ENCODE measurements at places on chromosomes 6 and 20.
A peak's percentile ranks its signal among the peaks of the same experiment; 100 is the strongest.

GRCh38 chr6:151428093-151428735 lies 23.7 kb downstream of the RMND1 start:
- H3K4me1 ChIP-seq, result no peaks in the 10 kb centered on the region
- peaks cover 22% of the 10 kb centered on the region for H3K36me3 ChIP-seq
- no peaks in the 10 kb centered on the region for H3K27me3 ChIP-seq
- H3K27ac ChIP-seq, result no peak overlapping the region
- no peak for DNase-seq
- no peak overlapping the region for H3K4me3 ChIP-seq

DNA sequence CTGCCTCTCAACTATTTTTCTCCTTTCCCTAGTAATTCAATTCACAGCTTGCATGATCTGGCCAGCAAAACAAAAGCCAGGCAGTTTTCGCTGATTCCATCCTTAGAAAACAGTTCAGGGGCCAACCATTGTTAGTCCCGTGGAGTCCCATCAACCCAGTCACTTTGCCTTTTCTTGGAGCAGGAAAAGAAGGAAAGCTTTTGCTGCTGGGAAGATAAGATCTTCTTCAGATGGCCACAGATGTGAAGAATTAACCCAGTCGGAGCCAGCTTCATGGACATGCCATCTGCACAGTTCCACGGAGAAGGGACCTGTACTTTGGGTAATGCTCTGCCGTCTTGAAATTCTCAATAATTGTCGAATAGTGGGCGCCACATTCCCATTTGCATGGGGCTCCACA lies 76.9 kb upstream of the TSHZ2 start:
- no peak overlapping the region for H3K4me3 ChIP-seq
- DNase-seq, result no peak
- no peak overlapping the region for H3K27ac ChIP-seq
- no peaks in the 10 kb centered on the region for H3K36me3 ChIP-seq
- no peaks in the 10 kb centered on the region for H3K4me1 ChIP-seq
- H3K27me3 ChIP-seq, result no peaks in the 10 kb centered on the region

- no peak for DNase-seq
- H3K27me3 ChIP-seq, result no peaks in the 10 kb centered on the region
- H3K4me1 ChIP-seq, result peaks cover 13% of the 10 kb centered on the region
- H3K4me3 ChIP-seq, result no peak overlapping the region
Observed at GRCh38 chr20:48892891-48893290, 28.6 kb upstream of the ARFGEF2 start.

- H3K36me3 ChIP-seq, result no peaks in the 10 kb centered on the region
- no peak overlapping the region for H3K27ac ChIP-seq
- H3K27me3 ChIP-seq, result no peaks in the 10 kb centered on the region
Observed at GRCh38 chr6:156912431-156912830, 135.3 kb downstream of the ARID1B start.

- no peaks in the 10 kb centered on the region for H3K4me1 ChIP-seq
- no peaks in the 10 kb centered on the region for H3K27me3 ChIP-seq
- no peak for DNase-seq
- H3K4me3 ChIP-seq, result no peak overlapping the region
Observed at GRCh38 chr6:14743144-14743473, 502.8 kb upstream of the JARID2 start.

- peaks cover 23% of the 10 kb centered on the region for H3K4me1 ChIP-seq
- peak overlapping the region; percentile 64 for H3K4me3 ChIP-seq
- peak overlapping the region; percentile 24 for H3K27ac ChIP-seq
- DNase-seq, result no peak
- H3K27me3 ChIP-seq, result no peaks in the 10 kb centered on the region
Observed at GRCh38 chr6:11969092-11969491, 43.0 kb upstream of the HIVEP1 start.

GRCh38 chr20:33649201-33649681 lies 12.9 kb upstream of the C20orf144 start:
- H3K36me3 ChIP-seq, result peaks cover 15% of the 10 kb centered on the region
- H3K27me3 ChIP-seq, result no peaks in the 10 kb centered on the region
- H3K4me1 ChIP-seq, result peaks cover 15% of the 10 kb centered on the region
- DNase-seq, result no peak
- no peak overlapping the region for H3K4me3 ChIP-seq

GRCh38 chr6:87082160-87082721 lies 12.7 kb downstream of the CGA start:
- no peaks in the 10 kb centered on the region for H3K27me3 ChIP-seq
- no peaks in the 10 kb centered on the region for H3K4me1 ChIP-seq
- no peak overlapping the region for H3K27ac ChIP-seq
- no peaks in the 10 kb centered on the region for H3K36me3 ChIP-seq

DNA sequence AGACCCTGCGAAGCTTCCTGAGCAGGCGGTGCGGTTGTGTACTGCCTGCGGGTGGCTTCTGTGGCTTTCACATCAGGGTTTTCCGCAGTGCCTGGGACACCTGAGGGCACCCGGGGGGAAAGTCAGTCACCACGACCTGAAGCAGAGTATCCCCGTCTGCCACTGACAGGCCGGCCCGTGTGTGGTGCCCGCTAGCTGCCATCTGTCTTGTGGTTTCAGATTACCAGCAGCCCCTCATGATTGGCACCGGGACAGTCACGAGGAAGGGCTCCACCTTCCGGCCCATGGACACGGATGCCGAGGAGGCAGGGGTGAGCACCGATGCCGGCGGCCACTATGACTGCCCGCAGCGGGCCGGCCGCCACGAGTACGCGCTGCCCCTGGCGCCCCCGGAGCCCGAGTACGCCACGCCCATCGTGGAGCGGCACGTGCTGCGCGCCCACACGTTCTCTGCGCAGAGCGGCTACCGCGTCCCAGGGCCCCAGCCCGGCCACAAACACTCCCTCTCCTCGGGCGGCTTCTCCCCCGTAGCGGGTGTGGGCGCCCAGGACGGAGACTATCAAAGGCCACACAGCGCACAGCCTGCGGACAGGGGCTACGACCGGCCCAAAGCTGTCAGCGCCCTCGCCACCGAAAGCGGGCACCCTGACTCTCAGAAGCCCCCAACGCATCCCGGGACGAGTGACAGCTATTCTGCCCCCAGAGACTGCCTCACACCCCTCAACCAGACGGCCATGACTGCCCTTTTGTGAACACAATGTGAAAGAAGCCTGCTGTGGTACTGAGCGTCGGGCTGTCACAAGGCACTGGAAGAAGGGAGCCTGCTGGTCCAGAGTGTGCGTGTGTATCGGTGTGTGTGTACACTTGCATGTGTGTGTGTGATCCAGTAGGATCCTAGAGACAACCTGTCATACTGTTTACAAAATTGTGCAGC lies 54.4 kb downstream of the GOPC start:
- no peaks in the 10 kb centered on the region for H3K27me3 ChIP-seq
- peak overlapping the region; percentile 15 for H3K27ac ChIP-seq
- peak overlapping the region; percentile 71 for H3K4me3 ChIP-seq
- peak; percentile 23 for DNase-seq

- H3K4me1 ChIP-seq, result no peaks in the 10 kb centered on the region
- H3K36me3 ChIP-seq, result no peaks in the 10 kb centered on the region
- H3K4me3 ChIP-seq, result no peak overlapping the region
Observed at GRCh38 chr6:106122306-106122918, 36.3 kb downstream of the PRDM1 start.

DNA sequence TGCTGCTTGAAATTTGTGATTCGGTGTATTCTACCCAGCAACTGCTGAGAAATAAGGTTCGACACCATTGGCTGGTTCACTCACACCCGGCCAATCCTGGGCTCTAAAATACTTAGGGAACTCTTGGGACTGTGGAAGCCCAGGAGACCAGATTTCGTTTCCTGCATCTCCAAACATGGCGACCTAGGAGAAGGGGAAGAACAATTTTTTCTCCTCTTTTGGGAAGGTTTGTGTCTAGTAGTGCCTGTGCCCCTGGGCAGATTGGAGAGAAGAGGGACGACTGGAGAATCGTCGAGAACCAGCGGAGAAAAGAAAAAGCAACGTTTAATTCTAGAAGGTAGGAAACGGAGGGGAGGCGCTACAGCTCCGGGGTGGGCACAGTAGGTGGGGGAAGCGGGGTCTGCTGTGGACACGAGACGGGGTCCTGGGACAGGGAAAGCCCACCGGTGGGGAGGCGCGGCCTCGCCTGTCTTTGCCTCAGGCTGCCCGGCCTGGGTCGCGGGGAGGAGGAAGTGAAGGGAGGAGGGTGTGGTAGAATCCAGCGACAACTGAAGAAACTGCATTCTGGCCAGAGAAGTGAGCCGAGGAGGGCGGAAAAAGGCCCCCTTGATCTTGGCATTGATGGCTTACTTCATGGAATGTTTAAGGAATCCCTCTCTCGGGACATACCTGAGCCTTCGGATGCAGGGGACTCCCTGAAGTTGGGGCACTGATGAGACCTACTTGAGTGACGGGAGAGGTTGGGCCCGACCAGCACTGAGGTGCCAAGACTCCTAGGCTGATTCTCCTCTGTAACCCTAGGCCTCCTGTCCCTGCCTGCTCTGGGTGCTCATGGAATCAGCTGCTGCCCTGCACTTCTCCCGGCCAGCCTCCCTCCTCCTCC lies at the start of gene BTN2A1:
Gene BTN2A1, plus strand, starts transcription at position 150 of the 883 bp plus-strand sequence. Its CDS starts 682 bp downstream, at position 832.
- H3K27ac ChIP-seq, result peak within 1 kb of the TSS; percentile 86
- peak; percentile 55 for DNase-seq
- peaks cover 48% of the 10 kb centered on the region for H3K4me1 ChIP-seq
- H3K36me3 ChIP-seq, result peaks cover 9% of the 10 kb centered on the region
- peak within 1 kb of the TSS; percentile 85 for H3K4me3 ChIP-seq

DNA sequence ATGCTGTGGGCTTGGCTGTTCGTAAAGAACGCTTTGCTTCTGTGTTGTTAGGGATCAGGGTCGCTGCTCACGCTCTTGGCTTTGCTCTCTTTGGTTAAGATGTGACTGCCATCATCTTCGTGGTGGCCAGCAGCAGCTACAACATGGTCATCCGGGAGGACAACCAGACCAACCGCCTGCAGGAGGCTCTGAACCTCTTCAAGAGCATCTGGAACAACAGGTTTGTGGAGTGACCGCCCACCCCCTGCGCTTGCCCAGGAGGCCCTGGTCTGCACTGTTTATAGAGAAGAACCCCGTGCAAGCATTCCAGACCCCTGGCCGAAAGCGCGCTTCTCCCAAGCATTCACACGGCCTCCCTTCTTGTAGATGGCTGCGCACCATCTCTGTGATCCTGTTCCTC lies 57.1 kb downstream of the GNAS start:
- no peak for DNase-seq
- peaks cover 59% of the 10 kb centered on the region for H3K4me1 ChIP-seq

GRCh38 chr6:1377526-1377925 lies 11.8 kb upstream of the FOXF2 start:
- H3K4me3 ChIP-seq, result no peak overlapping the region
- no peak overlapping the region for H3K27ac ChIP-seq
- DNase-seq, result no peak
- peaks cover 49% of the 10 kb centered on the region for H3K27me3 ChIP-seq
- H3K36me3 ChIP-seq, result no peaks in the 10 kb centered on the region
- peaks cover 30% of the 10 kb centered on the region for H3K4me1 ChIP-seq

- H3K27ac ChIP-seq, result no peak overlapping the region
- no peaks in the 10 kb centered on the region for H3K27me3 ChIP-seq
- no peak overlapping the region for H3K4me3 ChIP-seq
- peaks cover 4% of the 10 kb centered on the region for H3K4me1 ChIP-seq
- no peak for DNase-seq
Observed at GRCh38 chr6:134830940-134831339, 119.0 kb downstream of the ALDH8A1 start.

GRCh38 chr20:13226367-13226766 lies 5.3 kb downstream of the ISM1 start:
- H3K27me3 ChIP-seq, result no peaks in the 10 kb centered on the region
- no peak overlapping the region for H3K27ac ChIP-seq
- H3K36me3 ChIP-seq, result no peaks in the 10 kb centered on the region
- no peak for DNase-seq

DNA sequence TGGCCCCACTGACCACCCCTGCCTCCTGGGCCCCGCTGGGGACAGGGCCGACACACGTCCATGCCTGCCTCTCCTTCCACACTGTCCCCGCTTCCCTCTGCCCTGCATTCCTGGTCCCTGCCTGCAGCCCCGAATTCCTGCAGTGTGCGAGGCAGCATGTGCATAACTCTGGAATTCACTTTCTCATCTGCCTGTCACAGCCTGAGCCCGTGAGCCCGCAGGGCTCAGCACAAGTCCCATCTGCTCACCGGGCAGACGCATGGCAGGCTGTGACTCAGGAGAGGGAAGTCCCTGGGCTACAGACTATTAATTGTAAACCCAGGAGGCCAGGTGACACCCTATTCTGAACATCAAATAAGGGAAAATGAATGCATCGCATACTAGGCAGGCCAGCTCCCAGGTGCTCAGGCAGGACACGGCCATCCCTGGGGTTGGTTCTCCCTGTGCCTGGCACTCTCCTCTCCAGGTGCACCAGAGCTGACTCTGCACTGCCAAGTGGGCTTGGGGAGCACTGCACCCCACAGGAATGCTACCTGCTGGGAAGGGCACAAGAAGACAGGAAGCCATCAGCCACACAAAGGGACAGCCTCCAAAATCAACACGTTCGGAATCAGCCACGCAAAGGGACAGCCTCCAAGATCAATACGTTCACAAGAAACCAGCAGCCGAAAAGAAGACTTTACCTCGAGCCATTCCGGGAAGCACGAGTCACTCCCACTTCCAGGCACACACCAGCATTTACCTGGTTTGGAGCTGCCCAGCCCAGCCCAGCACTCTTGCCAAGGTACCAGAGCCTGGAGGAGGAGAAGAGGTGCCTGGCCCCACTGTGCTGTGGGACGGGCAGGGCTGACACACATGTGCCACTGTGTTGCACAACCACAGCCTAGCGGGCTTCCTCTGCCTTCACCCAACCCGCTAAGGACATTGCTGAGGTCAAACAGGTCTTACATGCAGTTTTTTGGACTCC lies 65.9 kb downstream of the DLL1 start:
- no peak for DNase-seq
- H3K27ac ChIP-seq, result no peak overlapping the region
- no peaks in the 10 kb centered on the region for H3K27me3 ChIP-seq
- no peak overlapping the region for H3K4me3 ChIP-seq

DNA sequence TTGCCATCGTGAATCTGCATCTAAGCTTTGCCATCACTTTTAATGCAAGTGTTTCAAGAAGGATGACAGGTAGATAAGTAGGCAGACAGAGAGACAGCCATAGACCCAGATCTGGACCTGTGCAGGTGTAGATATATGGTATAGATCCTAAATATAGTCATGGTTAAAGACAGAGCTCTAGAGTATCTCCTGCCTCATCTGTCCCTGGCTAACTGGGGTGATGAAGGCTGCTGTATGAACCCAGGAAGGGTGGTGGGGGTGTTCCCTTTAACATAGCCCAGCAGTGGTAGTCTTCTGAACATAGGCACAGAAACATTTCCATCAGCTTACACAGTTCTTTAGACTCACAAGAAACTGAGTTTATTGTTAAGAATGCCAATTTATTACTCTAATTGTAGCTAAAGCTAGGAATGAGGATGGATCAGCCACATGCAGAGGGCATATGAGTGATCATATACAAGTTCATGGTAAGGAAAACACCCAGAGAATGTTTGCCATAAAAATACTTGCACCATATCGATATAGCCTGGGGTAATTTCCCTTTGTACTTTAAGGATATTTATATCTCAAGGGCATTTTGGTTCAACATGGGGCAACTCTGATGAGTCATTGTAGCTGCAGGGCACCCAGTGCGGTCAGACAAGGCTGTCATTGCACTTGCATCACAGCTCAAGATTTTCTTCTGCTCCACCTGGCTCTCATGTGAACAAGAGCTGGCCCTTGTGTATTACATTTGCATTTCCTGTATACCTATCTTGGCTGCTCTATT lies 587.2 kb downstream of the EPM2A start:
- DNase-seq, result no peak
- no peaks in the 10 kb centered on the region for H3K4me1 ChIP-seq
- H3K4me3 ChIP-seq, result no peak overlapping the region
- H3K27ac ChIP-seq, result no peak overlapping the region
- H3K27me3 ChIP-seq, result no peaks in the 10 kb centered on the region

All from thoracic aorta (tissue), 2 donors.